ENCODE measurements at places on chromosomes 5 and 9.

- ATAC-seq, result no peak
Measured at GRCh38 chr5:112581811-112582320, 155.8 kb upstream of the APC start.

- ATAC-seq, result no peak
Measured at GRCh38 chr5:90810211-90810610, 251.6 kb downstream of the ADGRV1 start.

GRCh38 chr5:74640954-74641734 is 616 bp upstream of the ENC1 start:
- peak; percentile 61 for ATAC-seq

DNA sequence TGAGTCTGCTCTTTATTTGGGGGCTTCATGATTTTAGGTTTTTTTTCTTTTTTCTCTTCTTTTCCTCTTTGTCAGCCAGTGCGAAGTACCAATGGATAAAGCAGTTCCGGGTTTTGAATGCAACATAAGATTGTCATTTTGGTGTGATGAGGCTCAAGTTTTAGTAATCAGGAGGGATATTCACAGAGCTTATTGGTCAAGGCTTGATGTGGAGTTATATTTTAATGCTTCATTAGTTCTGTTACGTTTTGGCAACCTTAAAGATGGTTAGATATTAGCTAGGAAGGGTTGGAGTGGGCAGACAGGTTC is 1.4 kb downstream of the PIK3R1 start:
- ATAC-seq, result no peak

DNA sequence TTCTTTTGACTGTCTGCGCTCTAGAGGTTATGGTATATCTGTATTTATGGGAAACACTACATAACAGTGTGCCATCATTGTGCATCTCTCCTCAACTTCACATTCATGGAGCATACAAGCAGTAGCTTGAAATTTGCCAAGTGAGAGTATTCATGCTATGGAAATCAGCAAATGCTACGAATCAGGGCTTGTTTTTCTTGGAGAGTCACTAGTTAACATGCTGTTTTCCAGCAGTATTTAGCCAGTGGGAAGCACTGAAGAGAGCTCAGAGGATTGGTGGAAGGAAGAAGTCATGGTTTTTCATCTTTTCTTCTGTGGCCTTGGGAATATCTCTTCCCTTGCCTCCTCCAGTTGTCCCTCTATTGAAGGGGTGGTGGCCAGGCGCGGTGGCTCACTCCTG is 303.0 kb downstream of the PSAT1 start:
- no peak for ATAC-seq

DNA sequence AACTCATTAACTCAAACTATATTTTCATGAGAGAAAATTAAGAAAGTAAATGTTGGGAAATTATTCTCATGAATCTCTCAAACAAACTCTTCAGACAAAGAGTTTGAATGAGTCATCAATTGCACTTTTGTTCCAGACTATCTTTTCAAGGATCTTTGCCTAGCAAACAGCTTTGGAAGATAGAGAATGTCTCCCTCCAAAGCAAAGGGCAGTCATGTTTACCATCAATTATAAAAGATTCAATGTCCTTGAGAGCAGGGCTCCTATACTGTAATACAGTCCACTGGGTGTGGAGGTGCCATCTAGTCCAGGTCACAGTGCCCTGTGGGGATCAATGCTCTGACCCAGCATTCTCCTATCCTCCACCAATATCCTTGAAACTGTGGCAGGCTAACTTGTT is 1429.3 kb downstream of the EFNA5 start:
- ATAC-seq, result no peak

DNA sequence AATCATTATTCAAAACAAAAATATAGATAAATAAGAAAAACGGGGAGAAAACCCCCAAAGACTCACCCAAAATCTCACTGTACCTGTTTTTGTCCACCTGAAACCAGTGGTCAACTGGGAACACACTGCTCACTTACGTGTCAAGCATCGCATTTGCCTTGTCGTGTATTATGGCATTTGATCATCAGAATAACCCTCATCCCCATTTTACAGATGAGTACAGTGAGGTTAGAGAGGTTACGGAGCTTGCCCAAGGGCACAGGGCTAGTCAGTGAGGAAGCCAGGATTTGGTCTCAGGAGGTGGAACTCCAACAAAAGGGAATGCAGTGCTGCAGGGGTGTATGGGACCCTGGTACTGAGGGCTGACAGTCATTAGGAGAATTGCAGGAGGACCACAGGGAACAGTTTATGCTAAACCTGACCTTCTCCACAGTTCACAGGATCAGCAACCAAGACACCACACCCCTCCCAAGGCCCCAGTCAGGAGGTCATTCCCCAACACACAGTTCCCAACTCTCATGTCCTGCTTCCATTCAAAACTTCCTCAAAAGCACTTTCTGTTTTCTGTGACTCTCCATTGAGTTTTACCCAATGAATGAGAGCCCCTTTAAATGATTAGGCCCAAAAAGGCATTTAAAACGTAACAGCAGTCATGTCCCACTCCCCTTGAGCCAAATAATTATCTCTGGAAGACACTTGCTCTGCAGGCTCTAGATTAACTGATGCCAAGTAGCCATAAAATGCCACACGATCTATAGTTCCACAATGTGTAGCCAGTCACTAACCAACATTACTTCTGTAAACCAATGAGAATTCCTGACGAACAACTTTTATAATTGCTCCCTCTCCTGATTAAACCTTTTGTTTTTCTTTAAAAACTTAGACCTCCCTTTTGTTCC is 50.8 kb downstream of the CTSL start:
- ATAC-seq, result no peak

DNA sequence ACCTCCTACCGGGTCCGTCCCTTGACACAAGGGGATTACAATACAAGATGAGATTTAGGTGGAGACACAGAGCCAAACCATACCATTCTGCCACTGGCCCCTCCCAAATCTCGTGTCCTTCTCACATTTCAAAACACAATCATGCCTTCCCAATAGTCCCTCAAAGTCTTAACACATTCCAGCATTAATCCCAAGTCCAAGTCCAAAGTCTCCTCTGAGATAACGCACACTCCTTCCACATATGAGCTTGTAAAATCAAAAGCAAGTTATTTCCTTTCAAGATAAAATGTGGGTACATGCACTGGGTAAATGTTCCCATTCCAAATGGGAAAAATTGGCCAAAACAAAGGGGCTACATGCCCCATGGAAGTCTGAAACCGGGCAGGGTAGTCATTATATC is 463.9 kb upstream of the CDH9 start:
- no peak for ATAC-seq

- ATAC-seq, result peak; percentile 18
Measured at GRCh38 chr5:170483701-170484458, 19.9 kb upstream of the KCNIP1 start.

GRCh38 chr5:169561893-169562292 is 21.7 kb upstream of the SPDL1 start:
- ATAC-seq, result no peak

DNA sequence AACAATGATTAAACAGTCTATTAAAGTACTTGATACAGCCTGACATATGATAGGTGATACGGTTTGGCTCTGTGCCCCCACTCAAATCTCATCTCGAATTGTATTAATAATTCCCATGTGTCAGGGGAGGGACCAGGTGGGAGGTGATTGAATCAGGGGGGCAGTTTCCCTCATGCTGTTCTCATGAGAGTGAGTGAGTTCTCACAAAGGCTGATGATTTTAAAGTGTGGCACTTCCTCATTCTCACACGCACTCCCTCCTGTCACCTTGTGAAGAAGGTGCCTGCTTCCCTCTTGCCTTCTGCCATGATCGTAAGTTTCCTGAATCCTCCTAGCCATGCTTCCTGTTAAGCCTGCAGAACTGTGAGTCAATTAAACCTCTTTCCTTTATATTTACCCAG is 40.1 kb upstream of the TARS1 start:
- no peak for ATAC-seq

All from SK-N-SH treated with all-trans-retinoic acid at 6 μM for 48 hours (cell line).